ENCODE measurements at places on chromosomes 12 and 14.
A peak's percentile ranks its signal among the peaks of the same experiment; 100 is the strongest.

DNA sequence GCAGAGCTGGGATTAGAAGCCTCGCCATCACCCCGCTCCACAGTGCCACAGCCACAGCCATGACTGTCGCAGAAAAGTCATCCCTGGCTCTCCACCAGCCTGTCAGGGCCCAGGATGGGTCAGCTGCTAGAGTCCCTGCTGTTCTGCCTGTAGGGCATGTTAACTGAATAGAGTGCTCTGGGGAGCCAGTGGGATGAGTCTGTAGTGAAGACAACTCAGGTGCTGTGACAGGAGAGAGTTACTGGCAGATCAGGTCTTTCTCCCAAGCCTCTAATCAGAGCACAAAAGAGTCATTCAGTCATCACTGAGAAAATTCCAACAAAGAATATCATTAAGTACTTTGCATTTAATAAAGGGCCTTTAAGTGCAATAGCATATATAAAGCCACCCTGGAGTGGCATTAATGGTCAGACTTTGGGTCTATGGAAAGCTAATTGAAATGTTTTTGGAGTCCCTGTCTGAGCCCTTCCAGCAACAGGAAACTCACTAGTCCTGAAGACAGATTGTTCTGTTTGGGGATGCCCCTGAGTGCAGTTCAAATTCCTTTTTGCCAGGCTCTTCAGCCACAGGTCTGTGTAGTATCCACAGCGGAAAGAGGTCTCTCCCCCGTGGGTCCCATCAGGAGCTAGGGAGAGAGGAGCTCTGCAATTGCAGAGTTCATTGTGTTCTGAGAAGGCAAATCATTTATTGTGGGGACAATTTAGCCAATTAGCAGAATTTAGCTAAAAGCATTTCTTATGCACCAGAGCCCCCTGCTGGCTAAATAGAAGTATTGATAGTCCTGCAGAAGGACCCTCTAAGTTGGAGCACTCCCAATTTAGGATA, 45.2 kb upstream of the C14orf132 start:
- DNase-seq, result peak; percentile 32

DNA sequence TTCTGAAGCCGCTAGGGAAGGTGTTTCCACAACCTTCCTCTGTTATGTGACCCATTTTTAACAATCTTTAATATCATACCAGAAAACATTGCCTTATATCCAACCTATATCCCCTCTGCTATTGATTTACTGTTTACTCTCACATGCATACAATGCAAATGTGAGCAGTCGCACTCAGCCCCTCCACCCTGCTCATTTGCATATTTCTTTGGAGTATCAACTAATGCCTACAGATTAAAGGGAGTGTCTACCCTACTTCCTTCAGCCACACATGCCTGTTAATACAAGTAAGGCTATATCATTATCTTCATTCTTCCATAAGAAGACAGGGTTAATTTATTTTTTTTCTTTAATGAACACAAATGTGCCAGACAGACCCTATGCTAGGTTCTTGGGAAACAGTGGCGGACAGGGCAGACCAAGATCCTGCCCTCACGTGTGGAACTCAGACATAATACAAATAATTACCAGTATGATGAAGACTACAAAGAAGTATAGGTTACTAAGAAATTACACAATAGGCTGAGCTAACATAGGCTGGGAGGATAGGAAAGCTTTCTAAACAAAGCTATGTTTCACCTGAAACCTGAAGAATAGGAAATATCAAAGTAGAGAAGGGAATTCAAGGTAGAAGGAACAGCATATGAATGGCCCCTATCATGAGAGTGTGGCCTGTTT, 107.3 kb upstream of the MDM1 start:
- no peak for DNase-seq

- DNase-seq, result peak; percentile 84
These were observed 105.0 kb upstream of the PRB2 start for GRCh38 chr12:11500188-11500860.

- DNase-seq, result no peak
These were observed 375.3 kb upstream of the KITLG start for GRCh38 chr12:88955531-88955930.

- no peak for DNase-seq
These were observed 5.7 kb downstream of the NUP37 start for GRCh38 chr12:102114212-102114611.

GRCh38 chr12:132853285-132854092, 24.8 kb upstream of the GOLGA3 start:
- DNase-seq, result no peak

DNA sequence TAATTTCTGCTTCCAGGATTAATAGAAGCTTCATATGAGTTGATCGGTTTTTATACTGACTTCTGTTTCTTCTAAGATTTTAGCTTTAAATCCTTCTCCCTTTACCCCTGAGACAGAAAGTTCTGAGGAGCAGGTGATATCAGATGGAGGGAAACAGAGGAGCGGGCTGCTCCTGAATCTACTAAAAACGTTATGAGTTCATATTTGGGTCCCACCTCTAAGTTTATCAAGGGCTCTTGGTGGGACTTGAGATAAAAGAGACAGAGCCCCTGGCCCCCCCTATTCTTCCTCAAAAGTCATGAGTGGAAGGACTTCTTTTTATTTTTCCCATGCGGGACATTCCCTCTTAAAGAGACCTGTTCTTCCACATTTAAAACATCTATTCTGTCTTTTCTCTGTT, 23.8 kb downstream of the CLEC2A start:
- DNase-seq, result no peak

DNA sequence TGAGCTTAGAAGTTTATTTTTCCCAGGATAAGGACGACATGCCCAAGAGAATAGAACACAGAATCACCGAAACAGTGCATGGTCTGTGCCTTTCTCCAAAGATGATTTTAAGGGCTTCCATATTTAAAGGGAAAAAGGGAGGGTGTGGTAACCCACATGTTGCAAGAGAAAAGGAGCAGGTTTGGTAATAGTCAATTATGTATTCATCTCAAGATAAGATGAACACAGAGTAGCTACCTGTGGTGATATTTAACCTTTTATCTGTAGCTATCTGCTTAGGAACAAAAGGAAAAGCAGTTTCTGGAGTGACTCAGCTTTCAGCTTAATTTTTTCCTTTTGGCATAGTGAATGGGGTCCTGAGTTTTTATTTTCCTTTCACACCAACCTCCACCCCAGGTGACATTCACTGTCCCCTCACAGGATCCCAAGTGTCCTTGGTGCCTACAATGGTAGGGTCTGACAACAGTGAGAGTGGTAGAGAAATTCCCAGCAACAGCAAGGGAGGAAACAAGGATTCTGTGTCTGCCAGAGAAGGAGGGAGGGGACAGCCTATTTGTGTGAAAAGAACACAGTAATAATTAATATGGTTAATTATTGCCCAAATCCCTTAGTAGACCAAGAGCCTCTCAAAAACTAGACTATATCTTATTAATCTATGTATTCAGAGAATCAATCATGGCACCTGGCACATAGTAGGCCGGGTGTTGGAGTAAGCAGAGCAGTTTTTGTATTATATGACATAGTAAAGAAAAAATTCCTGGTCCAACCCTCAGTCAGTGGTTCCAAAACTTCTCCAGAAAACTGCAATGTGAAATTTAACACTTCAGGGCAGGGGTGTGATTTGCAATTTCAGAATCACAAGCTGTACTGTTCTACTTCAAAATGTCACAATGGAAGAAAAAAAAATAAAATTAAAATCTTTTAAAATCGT, 154.5 kb downstream of the PHLDA1 start:
- DNase-seq, result no peak

GRCh38 chr12:76569685-76570604, 10.4 kb upstream of the OSBPL8 start:
- DNase-seq, result no peak

GRCh38 chr14:50008562-50008961, 107.8 kb downstream of the VCPKMT start:
- no peak for DNase-seq

DNA sequence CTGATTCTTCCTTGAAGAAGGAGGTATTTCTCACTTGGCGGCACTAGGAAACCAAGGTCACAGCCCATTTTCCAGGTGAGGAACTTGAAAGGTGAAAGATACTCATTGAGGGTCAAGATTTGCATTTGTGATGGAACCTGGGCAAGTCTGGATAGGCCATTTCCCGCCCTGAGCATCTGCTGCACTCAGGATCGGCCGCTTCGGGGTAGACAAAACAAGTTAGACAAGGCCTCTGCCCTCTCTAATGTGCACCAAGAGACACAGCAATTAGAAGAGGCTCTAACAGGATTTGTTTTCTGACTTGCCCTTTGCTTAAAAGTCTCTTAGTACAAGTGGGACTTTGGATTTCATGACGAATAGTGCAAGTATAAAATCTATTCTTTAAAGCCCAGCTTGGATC, 167.2 kb downstream of the KTN1 start:
- DNase-seq, result no peak

DNA sequence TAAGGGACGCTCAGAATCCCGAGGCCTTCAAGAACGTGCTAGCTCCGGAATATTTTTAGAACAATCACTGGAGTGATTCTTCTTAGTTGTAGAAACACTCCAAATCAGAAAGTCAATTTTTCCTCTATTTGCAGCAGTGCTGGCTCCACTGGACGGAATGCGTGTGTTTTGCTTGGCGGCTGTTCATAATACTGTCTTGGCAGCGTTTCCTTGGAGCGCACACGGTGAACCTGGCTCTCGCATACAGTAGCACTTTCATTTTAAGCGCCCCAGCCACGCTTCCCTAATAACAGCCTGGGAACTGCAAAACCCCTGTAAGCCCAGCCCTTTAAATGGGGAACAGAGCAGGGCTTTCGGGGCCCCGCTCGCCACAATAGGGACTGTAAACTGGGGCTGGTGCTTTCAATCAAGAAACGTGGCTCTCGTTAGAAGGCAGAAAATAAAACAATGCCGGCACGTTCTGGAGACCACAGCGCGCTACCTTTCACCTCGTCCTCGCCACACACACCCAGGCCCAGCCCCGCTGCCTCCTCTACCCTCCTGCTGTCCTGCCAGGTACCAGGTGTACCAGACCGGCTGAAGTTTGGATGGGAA, 79.9 kb downstream of the BCL11B start:
- DNase-seq, result no peak

DNA sequence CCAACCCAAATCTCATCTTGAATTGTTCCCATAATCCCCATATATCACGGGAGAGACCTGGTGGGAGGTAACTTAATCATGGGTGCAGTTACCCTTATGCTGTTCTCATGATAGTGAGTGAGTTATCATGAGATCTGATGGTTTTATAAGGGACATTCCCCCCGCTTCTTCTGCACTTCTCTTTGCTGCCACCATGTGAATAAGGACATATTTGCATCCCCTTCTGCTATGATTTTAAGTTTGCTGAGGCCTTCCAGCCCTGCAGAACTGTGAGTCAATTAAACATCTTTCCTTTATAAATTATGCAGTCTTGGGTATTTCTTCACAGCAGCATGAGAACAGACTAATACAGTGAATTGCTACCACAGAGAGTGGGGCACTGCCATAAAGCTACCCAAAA, 179.1 kb downstream of the LRIG3 start:
- no peak for DNase-seq

GRCh38 chr14:32102152-32102787, 25.2 kb downstream of the ARHGAP5 start:
- DNase-seq, result no peak

DNA sequence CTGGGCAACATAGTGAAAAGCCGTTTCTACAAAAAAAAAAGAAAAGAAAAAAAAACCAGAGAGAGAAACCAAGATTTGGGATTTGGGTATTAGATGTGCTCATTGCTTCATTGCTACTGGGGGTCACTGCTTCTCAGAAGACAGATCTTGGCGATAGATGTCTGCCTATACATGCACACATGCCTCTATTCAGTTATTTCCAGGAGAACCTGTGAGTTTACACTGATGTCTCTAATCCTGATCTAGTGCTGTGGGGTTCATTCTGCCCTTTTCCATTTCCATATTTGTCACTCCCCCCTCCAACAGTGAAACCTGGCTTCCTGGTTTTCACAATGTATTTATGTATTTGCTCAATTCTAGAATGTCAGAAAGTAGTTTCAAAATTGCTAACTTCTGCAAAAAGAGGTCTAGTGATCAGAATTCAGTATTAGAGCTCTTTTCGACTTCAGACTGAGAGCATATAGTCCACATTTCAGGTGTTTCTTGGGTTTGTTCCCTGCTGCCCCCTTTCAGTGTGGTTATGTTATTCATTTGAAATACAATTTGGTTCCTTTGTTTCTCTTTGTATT, 111.0 kb downstream of the SLC25A47 start:
- DNase-seq, result no peak

- DNase-seq, result no peak
These were observed 10.7 kb upstream of the C12orf76 start for GRCh38 chr12:110058875-110059615.

DNA sequence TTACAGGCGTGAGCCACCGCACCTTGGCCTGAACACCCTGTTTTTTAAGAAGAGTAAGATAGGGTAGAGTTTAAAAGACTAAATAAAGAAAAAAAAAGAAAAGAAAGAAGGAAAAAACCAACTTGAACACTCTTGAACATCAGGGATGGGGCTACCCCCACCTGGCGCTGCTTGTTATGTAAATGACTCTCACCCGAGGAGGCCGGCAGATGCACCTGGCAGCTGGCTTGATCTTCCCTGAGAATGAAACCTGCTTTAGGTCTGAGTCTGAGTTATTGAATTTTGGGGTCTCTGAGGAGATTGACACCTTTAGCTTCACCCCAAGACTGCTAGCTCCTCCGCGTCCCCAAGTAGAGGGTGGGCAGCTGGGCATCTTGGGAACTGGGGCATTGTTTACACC, 15.5 kb upstream of the MEG3 start:
- DNase-seq, result no peak

DNA sequence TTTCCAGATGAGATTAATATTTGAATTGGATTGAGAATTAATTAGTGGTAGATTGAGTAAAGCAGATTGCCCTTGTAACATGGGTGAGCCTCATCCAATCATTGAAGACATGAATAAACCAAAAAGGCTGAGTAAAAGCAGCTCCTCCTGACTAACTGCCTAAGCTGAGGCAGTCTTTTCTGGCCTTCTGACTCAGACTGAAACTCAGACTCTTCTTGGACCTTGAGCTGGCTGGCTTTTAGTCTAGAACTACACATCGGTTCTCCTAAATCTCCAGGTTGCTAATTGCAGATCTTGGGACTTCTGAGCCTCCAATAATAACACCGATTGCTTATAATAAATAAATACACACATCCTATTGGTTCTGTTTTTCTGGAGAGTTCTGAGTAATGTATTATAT, 24.0 kb downstream of the FKBP11 start:
- DNase-seq, result no peak

GRCh38 chr12:57162553-57163125, 15.2 kb upstream of the LRP1-AS start:
- DNase-seq, result no peak

- no peak for DNase-seq
These were observed 6.2 kb downstream of the SERPINA1 start for GRCh38 chr14:94382099-94382715.

GRCh38 chr14:73162251-73162650, 25.9 kb downstream of the PSEN1 start:
- DNase-seq, result no peak

DNA sequence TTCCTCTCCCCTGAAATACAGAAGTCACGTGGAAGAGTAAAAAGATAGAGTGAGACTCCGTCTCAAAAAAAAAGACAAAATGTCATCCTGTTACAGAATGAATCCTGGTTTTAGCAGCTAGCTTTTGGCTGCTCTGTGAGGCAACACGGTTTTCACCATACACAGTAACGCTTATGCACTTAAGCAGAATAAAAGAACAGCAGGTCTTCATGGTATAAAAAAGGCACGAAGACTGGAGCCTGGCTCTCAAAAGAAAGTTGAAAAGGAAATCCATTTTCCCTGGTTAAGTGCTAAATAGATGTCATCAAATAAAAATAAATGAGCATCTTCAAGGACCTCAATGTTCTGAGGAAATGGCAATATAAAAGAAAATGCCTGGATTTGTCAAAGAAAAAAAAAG, 444.1 kb downstream of the IPO8 start:
- DNase-seq, result no peak

- no peak for DNase-seq
These were observed 89.4 kb downstream of the RPAP3 start for GRCh38 chr12:47616440-47616839.

- no peak for DNase-seq
These were observed 1081.0 kb downstream of the VRK1 start for GRCh38 chr14:97878206-97878605.

All from stimulated activated CD4-positive, alpha-beta T cell treated with anti-CD3 and anti-CD28 coated beads, Interleukin-15, amount 100 ng/mL, for 24 hours (primary cell).